Activated CD8-positive, alpha-beta memory T cell treated with anti-CD3 and anti-CD28 coated beads for 48 hours (primary cell): ENCODE measurements at places on chromosomes 5 and 9.

- no peak for DNase-seq
Observed at GRCh38 chr5:54519509-54519876, 1.9 kb downstream of the SNX18 start.

GRCh38 chr5:78293851-78294247, 649 bp downstream of the AP3B1 start:
- no peak for DNase-seq

GRCh38 chr9:82761027-82761426, 301.9 kb downstream of the RASEF start:
- no peak for DNase-seq

- no peak for DNase-seq
Observed at GRCh38 chr5:36635721-36636390, 29.4 kb downstream of the SLC1A3 start.

DNA sequence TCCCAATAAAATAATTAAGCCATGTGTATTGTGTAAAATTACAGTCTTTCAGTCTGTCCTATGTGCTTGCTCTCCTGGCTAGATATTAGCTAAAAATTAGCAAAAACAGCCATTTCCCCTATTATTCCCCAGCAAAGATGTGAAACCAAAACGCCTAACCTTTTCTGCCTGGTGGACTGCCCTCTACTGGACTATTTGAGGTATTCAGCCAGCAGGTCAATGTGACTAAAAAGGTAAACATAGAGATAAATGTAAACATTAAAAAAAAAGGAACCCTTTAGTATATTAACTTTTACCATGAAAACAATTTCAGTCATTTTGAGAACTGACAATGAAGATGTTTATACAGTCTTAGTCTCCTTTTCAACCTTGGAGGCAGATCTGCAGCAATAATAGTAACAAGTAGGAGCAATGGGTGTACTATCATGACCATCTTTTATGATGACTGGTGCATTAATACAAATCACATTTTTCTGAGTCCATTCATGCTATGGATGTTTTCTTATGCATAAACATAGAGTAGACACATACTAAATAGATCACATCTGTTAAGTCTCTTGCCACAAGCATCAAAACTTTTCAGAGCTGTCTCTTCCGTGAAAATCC, 10.1 kb downstream of the ATG12 start:
- DNase-seq = no peak

DNA sequence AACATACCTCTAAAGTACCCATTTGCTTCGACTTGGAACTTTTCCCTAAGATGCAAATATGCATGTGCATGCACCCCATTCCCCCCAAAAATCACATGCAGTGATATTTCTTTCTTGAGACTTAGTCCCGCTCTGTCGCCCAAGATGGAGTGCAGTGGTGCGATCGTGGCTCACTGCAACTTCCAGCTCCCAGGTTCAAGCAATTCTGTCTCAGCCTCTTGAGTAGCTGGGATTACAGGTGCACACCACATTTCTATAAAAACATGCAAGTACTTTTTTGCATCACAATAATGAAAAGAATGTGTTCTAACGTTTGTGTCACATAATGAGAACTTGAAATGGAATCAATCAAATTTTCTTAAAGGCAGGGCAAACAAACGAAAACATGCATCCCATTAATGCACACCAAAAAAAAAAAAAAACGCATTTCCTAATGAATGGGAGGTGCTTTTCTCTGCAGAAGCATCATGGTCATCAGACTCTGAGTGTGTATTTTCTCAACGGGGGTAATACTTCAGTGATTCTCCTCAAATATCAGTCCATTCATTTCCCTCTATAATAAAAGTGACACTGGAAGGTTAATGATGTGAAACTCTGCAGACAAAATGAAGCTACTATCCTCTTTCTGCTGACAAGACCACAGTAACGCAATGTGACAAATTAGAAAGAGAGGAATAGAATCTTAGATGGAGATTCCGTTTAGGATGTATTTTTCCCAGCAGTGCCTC, 389.4 kb downstream of the CTNND2 start:
- no peak for DNase-seq

DNA sequence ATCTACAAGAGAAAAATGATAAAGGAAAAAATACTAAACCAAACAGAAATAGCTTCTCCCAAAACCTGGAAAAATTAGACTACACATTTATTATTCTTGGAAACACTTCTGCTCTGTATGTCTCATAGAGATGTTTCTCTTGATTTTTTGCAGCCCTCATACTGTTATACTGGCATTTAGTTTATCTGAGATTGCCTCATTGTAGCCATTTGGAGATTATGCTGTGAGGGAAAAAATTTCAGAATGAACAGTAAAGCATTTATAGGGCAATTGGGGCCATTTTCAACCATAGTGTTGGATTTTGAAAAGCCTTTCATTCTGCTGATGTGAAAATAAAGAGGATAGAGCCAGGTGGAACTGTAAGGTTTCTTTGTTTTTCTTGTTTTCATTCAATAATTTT, 441.8 kb upstream of the RIOK2 start:
- no peak for DNase-seq
